ENCODE measurements at places on chromosomes 13 and 19.

GRCh38 chr19:52138983-52139251 is 821 bp downstream of the ZNF616 start:
- DNase-seq: no peak

GRCh38 chr19:13429563-13429962 is 76.7 kb downstream of the CACNA1A start:
- no peak for DNase-seq

- DNase-seq: no peak
Measured at GRCh38 chr13:19982447-19983043, 24.0 kb downstream of the ZMYM2 start.

DNA sequence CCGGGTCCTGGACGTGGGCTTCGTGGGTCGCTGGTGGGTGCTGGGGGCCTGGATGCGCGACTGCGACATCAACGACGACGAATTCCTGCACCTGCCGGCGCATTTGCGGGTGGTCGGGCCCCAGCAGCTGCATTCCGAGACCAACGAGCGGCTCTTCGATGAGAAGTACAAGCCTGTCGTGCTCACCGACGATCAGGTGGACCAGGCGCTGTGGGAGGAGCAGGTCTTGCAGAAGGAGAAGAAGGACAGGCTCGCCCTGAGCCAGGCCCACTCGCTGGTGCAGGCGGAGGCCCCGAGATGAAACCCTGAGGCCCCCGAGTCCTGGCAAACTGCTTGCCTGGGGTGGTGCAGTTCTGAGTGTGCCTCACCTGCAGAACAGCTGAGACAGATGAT is 787 bp downstream of the TIMM29 start:
- DNase-seq: no peak

- no peak for DNase-seq
Measured at GRCh38 chr13:27636589-27637288, 15.0 kb downstream of the POLR1D start.

GRCh38 chr13:22201375-22201925 is 530.6 kb downstream of the FGF9 start:
- DNase-seq: no peak

GRCh38 chr19:778910-779653 is 18.2 kb upstream of the PTBP1 start:
- DNase-seq: no peak

DNA sequence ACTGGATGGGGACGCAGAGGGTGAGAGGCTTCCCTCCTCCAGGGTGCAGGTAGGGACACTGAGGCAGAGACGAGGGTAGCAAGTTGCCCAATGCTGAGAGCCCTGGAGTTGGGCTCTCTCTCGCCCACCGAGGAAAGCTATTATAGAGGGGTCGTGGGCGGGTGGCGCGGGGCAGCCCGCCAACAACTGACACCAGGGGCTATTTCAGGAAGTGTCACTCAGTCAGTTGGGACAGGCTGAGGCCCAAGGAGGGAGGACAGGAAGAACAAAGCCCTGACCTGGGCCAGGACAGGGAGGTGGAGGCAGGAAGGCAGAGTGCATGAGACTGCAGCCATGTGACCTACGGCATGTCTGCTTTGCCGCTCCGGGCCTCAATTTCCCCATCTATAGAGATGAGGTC is 29.9 kb downstream of the TINCR start:
- no peak for DNase-seq

DNA sequence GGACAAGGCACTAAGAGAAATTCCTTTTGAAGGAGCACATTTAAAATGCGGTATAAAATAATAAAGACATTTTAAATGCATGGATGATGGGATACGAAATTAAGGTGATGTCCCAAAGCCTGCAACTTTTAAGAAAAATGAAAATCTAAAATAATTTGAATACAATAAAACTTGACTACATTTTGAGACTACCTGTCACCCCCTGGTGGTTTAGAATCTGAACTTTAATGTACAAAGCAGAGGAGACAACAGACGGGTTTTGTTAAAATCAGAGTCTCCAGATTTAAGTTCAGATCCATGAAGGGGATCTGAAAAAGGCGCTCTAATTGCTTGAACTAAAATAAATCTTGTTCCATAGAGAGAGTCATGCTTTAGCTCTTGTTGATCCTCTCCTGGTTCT is 1129.3 kb upstream of the PCDH20 start:
- DNase-seq: no peak

- no peak for DNase-seq
Measured at GRCh38 chr19:40089462-40089861, 1.3 kb downstream of the ZNF780A start.

GRCh38 chr13:109802936-109803335 is 16.6 kb upstream of the IRS2 start:
- no peak for DNase-seq

Data from naive thymus-derived CD8-positive, alpha-beta T cell (primary cell).